ENCODE measurements at places on chromosomes 1 and 21.

DNA sequence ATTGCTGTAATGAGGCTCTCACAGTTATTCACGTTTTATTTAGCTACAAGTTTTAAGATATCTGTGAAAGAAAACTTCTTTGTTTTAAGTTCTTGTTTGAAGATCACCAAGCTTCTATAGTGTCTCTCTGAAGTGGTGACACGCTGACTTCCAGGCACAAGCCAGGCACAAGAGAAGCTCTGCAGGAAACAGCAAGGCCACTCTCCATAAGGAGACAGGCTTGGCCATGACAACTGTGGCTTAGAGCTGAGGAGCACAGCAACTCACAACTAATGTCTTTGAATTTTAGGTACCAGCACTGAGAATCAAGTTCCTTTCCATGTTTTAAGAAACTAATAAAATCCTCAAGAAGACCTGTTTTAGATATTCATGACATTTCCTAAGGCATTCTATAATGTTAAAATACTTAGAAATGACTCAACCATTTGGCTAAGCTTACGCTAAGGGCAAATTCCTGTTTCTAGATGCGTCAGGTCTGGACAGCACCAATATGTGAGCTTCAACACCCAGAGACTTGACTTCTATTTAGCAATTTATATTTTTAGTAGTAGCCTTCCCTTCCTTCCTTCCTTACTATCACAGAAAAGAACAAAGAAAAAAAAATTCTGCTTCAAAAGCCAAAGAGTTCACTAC lies 40.2 kb downstream of the APP start:
- DNase-seq = no peak

GRCh38 chr1:186605762-186606350 lies 74.4 kb downstream of the PTGS2 start:
- DNase-seq = no peak

- DNase-seq = no peak
Observed at GRCh38 chr1:7781501-7781900, 2.6 kb upstream of the PER3 start.

GRCh38 chr21:28602546-28602945 lies 390.1 kb downstream of the LTN1 start:
- no peak for DNase-seq

GRCh38 chr1:18597160-18598042 lies 33.2 kb upstream of the PAX7 start:
- peak; percentile 17 for DNase-seq

GRCh38 chr21:14956807-14957206 lies 108.0 kb downstream of the NRIP1 start:
- DNase-seq = no peak

DNA sequence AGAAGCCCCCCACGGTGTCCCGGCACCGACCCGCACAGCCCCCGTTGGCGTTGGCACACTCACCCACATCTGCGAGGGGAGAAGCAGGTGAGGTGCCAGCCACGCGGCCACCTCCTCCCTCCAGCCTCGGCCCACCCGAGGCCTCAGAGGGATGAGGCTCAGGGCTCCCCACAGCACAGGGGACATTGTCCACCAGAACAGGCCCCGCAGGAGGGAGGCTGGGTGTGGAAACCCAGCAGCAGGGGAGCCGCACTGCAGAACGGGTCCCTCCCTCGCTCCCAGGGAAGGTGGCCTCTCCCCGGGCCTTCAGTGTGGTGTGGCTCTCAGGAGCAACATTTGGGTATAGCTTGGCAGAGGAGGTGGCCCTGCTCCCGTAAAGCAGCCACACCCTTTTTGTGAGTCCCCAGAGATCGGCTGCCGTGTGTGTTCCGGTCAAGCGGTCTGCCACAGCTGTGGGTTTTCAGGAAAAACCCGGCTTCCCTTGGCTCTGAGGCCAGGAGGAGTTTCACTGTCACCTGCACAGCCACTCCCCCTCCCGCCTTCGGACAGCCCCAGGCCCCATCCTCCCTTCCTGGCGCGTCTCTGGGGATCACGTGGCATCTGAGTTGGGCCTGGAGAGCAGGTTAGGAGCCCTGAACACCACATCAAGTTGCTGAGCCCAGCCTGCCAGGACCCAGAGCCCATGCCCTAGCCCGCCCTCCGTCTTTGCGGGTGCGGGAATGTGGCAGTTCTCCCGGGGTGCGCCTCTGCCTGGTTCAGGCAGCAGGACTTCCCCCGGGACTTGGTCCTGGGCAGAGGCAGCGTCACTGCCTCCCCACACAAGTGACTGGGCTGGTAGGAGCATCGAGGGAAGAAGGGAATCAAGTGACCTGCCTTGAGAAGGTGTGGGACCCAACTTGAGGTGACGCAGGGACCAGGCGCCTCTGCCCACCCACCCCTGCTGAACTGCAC lies 64.0 kb downstream of the MEGF6 start:
- DNase-seq = no peak

GRCh38 chr1:167467126-167467710 lies 51.1 kb downstream of the CD247 start:
- DNase-seq = no peak

Data from stimulated activated CD8-positive, alpha-beta memory T cell treated with anti-CD3 and anti-CD28 coated beads, Interleukin-15, amount 100 ng/mL, for 24 hours (primary cell).